ENCODE measurements at places on chromosomes 7 and 10.

GRCh38 chr7:33726582-33726981 is 178.8 kb upstream of the BMPER start:
- no peak for DNase-seq

DNA sequence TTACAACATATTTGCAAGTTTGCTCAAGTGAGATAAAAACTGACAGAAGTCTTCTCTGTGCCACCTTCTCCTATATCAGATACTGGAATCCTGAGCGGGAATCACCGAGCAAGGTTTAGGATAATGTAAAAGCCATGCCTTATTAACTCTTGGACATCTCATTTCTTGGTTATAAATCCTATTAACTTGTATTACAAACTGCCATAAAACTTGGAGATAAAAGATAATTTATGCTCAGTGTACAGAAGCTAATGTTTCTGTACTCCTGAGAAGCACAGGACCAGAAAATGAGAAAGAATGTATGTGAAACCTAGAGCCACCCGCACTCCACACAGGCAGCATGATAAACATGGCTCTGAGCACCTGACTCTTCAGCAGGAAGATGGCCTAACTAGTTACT is 181.2 kb upstream of the NOBOX start:
- no peak for DNase-seq

- no peak for DNase-seq
Observed at GRCh38 chr7:129767120-129768015, 155.8 kb downstream of the NRF1 start.

- no peak for DNase-seq
Observed at GRCh38 chr10:100519311-100520051, at the start of gene SEC31B. TSS of gene SEC31B (minus strand) at chr10:100519861. CDS start at chr10:100516952, 2,909 bp downstream.
